ENCODE measurements at places on chromosomes 11 and 22.
A peak's percentile ranks its signal among the peaks of the same experiment; 100 is the strongest.

DNA sequence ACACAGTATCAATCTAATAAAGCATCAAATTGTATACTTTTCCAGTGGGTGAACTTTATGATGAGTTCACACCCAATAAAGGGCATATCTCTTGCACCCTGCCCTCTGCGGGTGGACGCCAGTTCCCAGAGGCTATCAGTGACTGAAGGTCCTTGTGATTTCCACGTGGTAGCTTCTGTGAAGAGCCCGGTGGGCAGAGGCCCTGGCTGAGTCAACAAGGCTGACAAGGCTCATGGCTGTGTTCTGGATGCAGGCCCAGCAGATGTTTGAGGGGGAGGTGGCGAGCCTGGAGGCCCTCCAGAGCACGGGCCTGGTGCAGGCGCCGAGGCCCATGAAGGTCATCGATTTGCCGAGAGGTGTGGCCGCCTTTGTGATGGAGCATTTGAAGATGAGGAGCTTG lies 71.4 kb downstream of the PIWIL3 start:
- H3K4me1 ChIP-seq = no peaks in the 10 kb centered on the region
- no peaks in the 10 kb centered on the region for H3K27me3 ChIP-seq
- H3K27ac ChIP-seq = no peak overlapping the region
- H3K4me3 ChIP-seq = no peak overlapping the region
- no peak for DNase-seq

DNA sequence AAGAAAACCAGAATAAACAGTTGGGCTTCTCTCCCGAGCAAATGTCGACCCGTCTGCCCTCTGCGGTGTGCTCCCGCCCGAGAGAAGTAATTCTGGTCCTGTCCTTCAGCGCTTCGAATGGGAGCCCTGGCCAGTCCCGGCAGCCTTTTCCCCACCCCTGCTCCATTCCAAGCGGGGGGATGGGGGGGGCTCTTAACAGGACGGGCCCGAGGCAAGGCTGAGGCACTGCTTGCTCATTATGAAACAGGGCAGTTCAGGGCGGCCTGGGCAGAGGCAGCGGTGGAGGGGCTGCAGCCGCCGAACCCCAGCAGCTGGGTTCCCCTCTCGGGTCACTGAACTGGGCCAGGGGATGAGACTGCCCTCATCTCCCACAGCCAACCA lies 9.1 kb downstream of the BACE1-AS start:
- H3K27me3 ChIP-seq = no peaks in the 10 kb centered on the region
- no peaks in the 10 kb centered on the region for H3K36me3 ChIP-seq
- peak; percentile 74 for DNase-seq
- peaks cover 5% of the 10 kb centered on the region for H3K4me1 ChIP-seq

DNA sequence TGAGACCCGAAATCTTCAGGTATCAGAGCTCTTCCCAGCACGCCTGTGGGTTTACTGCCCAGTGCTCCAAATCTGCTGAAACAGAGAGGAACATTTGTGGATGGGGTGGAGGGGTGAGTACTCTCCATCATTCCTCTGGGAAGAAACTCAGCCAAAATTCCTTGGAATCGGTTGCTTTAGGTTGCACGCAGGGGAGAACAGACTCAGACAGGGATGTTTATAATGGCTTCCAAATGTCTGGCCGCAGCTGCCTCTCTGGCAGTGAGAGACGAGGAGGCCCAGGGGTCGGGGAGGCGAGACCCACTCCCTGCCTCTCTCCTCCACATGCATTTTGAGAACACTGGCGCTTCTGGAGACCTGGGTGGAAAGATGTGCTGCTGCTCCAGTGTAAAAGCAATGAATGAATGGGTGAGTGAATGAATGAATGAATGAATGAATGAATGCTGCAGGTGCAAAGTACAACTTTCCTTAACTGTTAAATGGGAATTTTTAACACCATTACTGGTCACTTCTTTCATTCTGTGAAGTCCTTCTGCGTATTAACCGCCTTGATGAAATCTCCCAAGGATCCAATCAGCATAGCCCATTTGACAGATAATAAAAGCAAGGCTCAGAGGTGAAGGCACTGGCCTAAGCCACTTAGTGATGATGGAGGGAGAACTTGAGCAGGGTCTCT lies 437.4 kb downstream of the MIAT start:
- DNase-seq = peak; percentile 40
- H3K27me3 ChIP-seq = no peaks in the 10 kb centered on the region
- no peaks in the 10 kb centered on the region for H3K36me3 ChIP-seq
- no peak overlapping the region for H3K27ac ChIP-seq
- no peak overlapping the region for H3K4me3 ChIP-seq

- H3K27me3 ChIP-seq = no peaks in the 10 kb centered on the region
- DNase-seq = no peak
Measured at GRCh38 chr11:13045734-13046133, 36.6 kb downstream of the RASSF10 start.

DNA sequence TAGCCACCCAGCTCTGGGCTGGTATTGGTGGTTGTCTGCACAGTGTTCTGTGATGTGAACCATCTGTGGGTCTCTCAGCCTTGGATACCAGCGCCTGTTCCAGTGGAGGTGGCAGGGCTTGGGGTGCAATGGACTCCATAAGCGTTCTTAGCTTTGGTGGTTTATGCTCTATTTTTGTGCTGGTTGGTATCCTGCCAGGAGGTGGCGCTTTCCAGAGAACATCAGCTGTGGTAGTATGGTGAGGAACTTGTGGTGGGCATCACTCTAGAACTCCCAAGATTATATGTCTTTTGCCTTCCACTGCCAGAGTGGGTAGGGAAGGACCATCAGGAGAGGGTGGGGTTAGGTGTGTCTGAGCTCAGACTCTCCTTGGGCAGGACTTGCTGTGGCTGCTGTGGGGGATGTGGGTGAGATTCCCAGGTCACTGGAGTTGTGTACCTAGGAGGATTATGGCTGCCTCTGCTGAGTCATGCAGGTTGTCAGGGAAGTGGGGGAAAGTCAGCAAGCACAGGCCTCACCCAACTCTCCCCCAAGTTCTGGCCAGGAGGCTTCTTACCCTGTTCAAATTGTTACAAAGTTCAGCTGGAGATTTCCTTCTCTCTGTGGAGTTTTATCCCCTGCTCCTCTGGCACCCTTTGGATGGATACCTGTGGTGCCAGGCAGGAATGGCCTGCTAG lies 47.2 kb downstream of the MRGPRX2 start:
- no peak overlapping the region for H3K4me3 ChIP-seq
- DNase-seq = no peak
- no peak overlapping the region for H3K27ac ChIP-seq
- no peaks in the 10 kb centered on the region for H3K36me3 ChIP-seq
- H3K4me1 ChIP-seq = no peaks in the 10 kb centered on the region

DNA sequence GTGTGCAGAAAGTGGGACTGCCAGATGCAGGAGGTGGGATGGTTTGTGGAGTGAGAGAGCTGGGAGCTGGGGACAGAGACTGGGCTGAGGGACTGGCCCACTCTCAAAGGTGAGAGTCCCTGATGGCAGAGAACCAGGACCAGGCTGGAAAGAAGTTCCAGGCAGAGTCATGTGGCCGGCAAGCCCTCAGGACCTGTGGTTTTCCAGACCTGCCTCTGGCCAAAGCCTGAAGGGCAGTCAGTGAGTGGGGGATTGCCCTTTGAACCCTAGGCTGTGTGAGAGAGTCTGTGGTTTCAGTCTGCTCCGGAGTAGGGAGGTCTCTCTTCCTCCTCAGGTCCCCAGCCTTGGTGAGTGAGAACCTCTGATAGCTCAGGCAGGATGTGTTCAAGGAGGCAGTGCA lies 17.0 kb downstream of the KCNC1 start:
- no peaks in the 10 kb centered on the region for H3K36me3 ChIP-seq
- DNase-seq = no peak
- no peak overlapping the region for H3K27ac ChIP-seq
- H3K4me3 ChIP-seq = no peak overlapping the region
- no peaks in the 10 kb centered on the region for H3K4me1 ChIP-seq

GRCh38 chr11:86918973-86919372 lies 36.2 kb downstream of the FZD4 start:
- H3K36me3 ChIP-seq = no peaks in the 10 kb centered on the region
- DNase-seq = no peak
- no peak overlapping the region for H3K4me3 ChIP-seq
- no peaks in the 10 kb centered on the region for H3K27me3 ChIP-seq

DNA sequence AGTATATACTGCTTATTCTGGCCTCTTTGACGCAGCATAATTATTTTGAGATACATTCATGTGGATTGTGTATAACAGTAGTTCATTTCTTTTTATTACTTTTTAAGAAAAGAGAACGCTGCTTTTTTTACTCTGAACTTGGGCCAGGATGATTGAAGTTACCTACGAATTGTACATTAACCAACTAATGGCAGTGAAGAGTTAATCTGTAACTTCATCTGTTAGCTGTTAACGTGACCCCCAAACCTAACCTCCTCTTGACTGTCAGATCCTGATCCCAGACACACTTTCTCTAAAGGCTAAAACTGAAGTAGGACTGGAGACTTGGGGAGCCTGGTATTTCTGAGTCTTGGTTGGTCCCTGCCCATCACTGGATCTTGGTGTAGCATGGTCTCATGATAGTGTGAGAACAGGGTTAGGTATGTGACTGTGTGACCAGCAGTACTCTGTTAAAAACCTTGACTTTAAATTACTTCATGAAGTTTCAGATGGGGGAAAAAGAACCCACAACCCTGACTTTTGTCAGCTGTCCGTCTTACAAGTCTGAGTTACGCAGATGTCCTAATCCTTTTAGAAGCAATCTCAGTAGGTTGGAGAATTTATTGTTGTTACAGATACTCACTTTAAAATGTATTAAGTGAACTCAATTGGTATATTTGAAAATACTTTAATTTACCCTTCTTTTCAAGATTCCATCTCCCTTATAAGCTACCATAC lies 39.4 kb downstream of the C22orf31 start:
- no peaks in the 10 kb centered on the region for H3K4me1 ChIP-seq
- H3K27ac ChIP-seq = no peak overlapping the region
- no peaks in the 10 kb centered on the region for H3K36me3 ChIP-seq
- DNase-seq = no peak

DNA sequence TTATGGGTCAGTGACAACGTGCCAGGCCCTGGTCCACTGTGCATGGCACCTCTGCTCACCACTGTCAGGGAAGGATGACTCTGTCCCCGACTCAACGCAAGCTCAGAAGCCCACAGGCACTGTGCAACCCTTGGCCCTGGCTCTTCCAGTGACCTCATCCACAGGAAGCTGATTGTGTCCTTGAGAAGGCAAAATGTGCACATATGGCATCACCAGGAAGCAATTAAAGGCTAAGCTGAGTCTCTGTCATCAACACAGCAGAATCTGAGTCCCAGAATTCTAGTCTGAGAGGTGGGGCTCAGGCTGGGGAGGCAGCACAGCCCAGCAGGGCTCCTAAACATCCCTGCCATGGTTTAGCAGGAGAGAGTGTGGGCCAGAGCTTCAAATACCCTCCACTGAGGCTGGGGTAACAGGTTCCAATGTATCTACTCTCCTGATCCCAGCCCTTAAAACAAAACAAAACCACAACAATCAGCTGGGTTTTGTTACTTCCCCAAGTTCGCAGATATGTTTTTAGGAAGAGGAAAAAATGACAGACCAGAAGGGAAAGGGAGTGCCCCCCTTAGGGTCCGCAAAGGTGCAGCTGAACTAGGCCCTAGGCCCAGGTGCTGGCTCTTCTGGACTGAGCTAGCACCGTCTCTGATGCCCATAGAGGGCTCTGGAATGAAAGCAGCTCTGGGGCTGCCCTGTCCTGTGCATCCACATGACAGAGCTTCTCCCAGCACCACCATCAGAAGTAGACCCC lies 33.5 kb upstream of the GNAZ start:
- H3K27me3 ChIP-seq = no peaks in the 10 kb centered on the region
- H3K4me3 ChIP-seq = no peak overlapping the region
- H3K4me1 ChIP-seq = no peaks in the 10 kb centered on the region

DNA sequence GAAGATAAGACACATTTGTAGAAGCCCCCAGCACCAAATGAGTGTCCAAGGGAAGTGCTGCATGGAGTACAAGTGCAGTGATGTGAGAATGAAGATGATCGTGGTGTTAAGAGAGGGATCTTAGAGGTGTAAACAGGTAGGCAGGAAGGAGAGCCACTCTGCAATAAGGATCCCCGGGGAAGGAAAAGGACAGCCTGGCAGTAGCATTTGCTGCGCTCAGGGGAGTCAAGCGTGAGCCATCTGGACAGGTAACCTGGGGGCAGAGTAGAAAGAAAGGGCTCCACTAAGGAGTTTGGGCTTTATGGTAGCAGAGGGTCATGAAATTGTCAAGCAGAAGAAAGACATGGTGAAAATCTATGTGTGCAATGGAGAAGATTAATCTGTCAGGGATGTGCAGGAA lies 587.2 kb downstream of the BUD13 start:
- H3K36me3 ChIP-seq = no peaks in the 10 kb centered on the region
- no peaks in the 10 kb centered on the region for H3K4me1 ChIP-seq
- H3K27me3 ChIP-seq = no peaks in the 10 kb centered on the region

GRCh38 chr11:107830915-107831540 lies 27.6 kb downstream of the SLC35F2 start:
- no peak overlapping the region for H3K4me3 ChIP-seq
- H3K4me1 ChIP-seq = no peaks in the 10 kb centered on the region
- H3K27me3 ChIP-seq = no peaks in the 10 kb centered on the region
- no peak for DNase-seq

DNA sequence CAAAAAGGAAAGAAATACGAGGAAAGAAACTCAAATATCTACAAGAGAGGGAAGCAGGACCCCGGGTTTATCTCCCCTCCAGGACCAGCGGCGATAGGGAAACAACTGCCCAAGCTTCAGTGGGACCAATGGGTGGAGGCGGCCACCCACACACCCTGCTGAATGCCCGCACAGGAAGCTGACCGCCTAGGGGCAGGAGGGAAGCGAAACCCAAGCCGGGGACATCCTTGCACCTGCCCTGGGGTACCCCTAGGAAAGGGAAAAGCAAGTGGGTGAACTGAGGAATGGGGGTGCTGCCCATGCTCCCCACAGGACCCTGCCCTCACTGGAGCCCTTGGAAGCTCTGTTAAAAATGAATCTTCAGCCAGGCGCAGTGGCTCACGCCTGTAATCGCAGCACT lies 27.6 kb upstream of the HMOX1 start:
- no peaks in the 10 kb centered on the region for H3K36me3 ChIP-seq
- no peaks in the 10 kb centered on the region for H3K4me1 ChIP-seq
- H3K27ac ChIP-seq = no peak overlapping the region
- H3K27me3 ChIP-seq = no peaks in the 10 kb centered on the region
- DNase-seq = no peak

DNA sequence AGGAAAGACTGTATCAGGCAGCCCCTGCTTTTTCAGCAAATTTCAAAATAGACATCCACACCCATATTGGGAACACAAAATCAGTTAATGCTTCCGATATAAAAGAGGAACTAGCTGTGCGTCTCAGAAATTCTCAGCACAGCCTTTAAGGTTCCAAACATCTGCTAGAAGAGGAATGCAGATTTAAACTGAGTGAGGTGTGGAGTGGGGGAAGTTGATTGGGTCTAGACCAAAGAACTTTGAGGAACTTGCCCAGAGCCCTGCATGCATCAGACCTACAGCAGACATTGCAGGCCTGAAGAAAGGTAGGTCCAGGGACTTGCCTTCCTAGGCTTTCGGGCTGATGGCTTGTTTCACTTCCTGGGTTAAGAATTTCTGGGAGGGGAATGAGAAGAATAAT lies at the start of gene MS4A4A:
Gene MS4A4A (plus strand): TSS at position 255 of the 400 bp plus-strand sequence. CDS start 10 bp downstream, at position 265.
- H3K27ac ChIP-seq = no peak within 1 kb of the TSS
- H3K4me1 ChIP-seq = no peaks in the 10 kb centered on the region
- no peak for DNase-seq
- no peaks in the 10 kb centered on the region for H3K27me3 ChIP-seq
- no peaks in the 10 kb centered on the region for H3K36me3 ChIP-seq
- H3K4me3 ChIP-seq = no peak within 1 kb of the TSS

- no peak overlapping the region for H3K4me3 ChIP-seq
- H3K27me3 ChIP-seq = no peaks in the 10 kb centered on the region
- H3K4me1 ChIP-seq = no peaks in the 10 kb centered on the region
- H3K36me3 ChIP-seq = no peaks in the 10 kb centered on the region
- H3K27ac ChIP-seq = no peak overlapping the region
- no peak for DNase-seq
Measured at GRCh38 chr11:4465407-4465806, 16.3 kb downstream of the OR52K2 start.
